Subcutaneous adipose tissue (tissue), 4 donors: ENCODE measurements at places on chromosomes 6 and 20. TPM values are rescaled to one million over a fixed set of nuclear protein-coding genes. Genes with fewer than 3 reads are reported as not detected.

C6orf118 gene
- total RNA-seq = not detected

SIRPB1 gene
- total RNA-seq = 48.3 TPM

FAM162B gene
- total RNA-seq = 2.0 TPM

MC3R gene
- not detected for total RNA-seq

GSTA1 gene
- not detected for total RNA-seq

OXT gene
- not detected for total RNA-seq

CALHM5 gene
- total RNA-seq = 3.3 TPM

FAM83B gene
- not detected for total RNA-seq

CALHM4 gene
- total RNA-seq = not detected

HCRTR2 gene
- 0.38 TPM for total RNA-seq

NOTCH4 gene
- total RNA-seq = 66.5 TPM

SLC17A9 gene
- total RNA-seq = 6.8 TPM

ATP9A gene
- total RNA-seq = 77.2 TPM

PDRG1 gene
- 6.2 TPM for total RNA-seq

EPB41L1 gene
- total RNA-seq = 73.0 TPM

LAMA4 gene
- 247 TPM for total RNA-seq

TTLL9 gene
- total RNA-seq = not detected

ULBP1 gene
- total RNA-seq = not detected

MYCT1 gene
- total RNA-seq = 34.5 TPM

MDFI gene
- total RNA-seq = 12.6 TPM

C6orf15 gene
- total RNA-seq = not detected

SEC63 gene
- total RNA-seq = 44.3 TPM

BTN1A1 gene
- not detected for total RNA-seq

CPXM1 gene
- total RNA-seq = 15.0 TPM

SLC12A5 gene
- total RNA-seq = not detected

SIM1 gene
- 25.6 TPM for total RNA-seq

MCHR2 gene
- not detected for total RNA-seq

CST2 gene
- not detected for total RNA-seq

PLA2G7 gene
- total RNA-seq = 4.8 TPM

TULP1 gene
- total RNA-seq = not detected

PSORS1C1 gene
- 0.94 TPM for total RNA-seq

E2F1 gene
- total RNA-seq = 1.3 TPM
